ENCODE measurements at places on chromosomes 7 and 10.

DNA sequence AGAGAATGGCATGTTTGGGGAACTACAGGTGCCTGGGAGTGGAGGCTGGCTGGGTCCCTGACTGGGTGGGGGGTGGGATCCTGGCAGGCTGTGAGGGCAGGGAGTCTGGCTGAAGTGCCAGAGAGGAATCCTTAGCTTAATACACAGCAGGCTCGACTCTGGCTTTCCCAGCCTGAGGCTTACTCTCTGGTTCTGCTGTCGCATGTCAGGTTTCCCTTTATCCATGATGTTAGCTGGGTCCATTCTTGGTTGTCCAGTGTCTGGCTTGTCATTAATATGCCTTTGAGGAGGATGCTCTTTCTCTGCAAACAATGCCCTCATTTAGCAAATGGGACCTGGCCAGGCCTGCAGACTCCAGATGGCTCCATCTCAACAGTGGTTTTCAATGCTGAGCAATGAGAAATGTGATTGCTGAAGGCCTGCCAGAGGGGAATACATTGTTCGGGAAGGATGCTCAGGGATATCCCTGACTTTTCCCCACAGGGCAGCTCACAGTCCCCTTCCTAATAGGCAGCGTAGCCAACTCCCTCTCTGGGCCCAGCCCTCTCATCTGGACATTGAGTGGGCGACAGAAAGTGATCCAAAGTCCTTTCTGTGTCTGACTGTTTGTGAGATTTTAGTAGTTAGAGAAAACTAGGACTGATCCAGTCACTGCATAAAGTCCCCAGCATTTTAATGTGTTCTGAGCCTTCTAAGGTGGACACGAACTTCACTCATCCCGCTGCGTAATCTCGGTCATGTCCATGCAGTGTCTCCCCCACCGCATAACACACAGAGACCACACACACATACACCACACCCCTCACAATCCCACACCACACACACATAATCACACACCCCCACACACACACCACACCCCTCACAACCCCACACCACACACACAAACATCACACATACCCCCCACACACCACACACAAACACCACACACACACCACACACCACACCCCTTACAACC lies 124.9 kb downstream of the ANLN start:
- DNase-seq, result no peak

DNA sequence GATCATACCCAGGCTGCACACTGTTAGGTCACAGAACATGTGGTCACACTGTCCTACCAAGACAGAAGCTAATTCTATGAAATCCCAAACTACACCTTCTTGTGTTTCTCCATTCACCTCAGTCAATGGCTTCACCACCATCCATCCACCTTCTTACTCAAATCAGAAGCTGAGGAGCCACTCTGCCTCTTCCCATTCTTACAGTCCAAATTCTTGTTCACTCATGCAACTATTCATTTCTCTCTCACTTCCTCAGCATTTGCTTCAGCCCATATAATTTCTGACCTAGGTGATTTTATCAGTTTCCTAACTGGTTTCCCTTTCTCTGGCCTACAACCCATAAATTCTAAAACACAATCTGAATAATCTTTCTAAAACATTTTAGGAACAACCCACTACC lies 229.2 kb downstream of the LRRN3 start:
- DNase-seq, result no peak

GRCh38 chr7:79352323-79352722 lies 101.1 kb downstream of the MAGI2 start:
- DNase-seq, result no peak

GRCh38 chr10:21260066-21260465 lies 265.4 kb downstream of the SKIDA1 start:
- no peak for DNase-seq

GRCh38 chr10:34223658-34224057 lies 591.4 kb downstream of the PARD3 start:
- no peak for DNase-seq

DNA sequence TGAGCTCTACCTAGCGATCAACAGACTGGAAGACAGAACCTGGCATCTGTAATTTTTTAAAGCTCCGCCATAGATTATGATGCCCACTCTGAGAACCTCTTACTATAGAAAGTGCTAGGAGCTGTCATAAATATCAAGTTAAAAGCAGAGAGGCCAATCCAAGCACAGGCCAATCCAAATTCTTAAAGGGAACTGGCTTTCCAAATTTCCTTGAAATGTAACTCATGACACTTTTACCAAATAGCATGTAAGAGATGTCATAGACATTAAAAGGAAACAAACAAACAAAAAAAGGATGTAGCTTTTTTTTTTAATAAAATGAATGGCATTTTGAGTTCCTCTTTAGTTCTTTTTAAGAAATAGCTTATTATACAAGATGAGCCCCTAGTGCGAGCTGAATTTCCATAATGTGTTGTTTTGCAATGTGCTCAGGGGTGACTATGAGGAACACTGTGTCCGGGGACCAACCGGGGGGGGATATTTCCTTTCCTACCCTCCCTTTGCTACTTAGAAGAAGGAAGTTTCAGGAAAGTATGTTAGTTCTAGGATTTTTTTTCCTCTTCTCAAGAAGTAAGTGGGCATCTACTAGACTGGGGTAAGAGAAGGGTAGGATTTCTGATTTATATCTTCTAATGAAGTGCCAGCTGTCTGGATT lies 23.7 kb upstream of the MRC1 start:
- no peak for DNase-seq
